ENCODE measurements at places on chromosomes 3 and 15.
A peak's percentile ranks its signal among the peaks of the same experiment; 100 is the strongest.

DNA sequence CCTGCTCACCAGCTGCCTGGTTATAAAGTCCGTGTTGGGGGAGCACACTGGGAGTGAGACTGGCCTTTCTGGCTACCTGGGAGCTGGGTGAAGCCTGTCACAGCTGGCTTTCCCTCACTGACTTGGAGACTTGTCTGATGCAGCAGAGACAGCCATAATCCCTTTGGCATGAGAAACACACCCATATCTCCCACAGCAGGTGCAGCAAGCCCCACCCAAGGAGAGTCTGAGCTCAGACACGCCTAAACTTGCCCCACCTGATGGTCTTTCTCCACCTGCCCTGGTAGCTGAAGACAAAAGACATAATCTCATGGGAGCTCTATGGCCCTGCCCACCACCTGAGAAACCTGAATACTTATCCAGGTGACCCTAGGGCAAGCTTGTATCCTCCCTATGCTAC, 54.8 kb downstream of the NMD3 start:
- no peak for DNase-seq

GRCh38 chr3:195438371-195438770, 4.4 kb downstream of the ACAP2 start:
- no peak for DNase-seq

- DNase-seq = no peak
These were observed 69.9 kb upstream of the NDUFB4 start for GRCh38 chr3:120526011-120526870.

DNA sequence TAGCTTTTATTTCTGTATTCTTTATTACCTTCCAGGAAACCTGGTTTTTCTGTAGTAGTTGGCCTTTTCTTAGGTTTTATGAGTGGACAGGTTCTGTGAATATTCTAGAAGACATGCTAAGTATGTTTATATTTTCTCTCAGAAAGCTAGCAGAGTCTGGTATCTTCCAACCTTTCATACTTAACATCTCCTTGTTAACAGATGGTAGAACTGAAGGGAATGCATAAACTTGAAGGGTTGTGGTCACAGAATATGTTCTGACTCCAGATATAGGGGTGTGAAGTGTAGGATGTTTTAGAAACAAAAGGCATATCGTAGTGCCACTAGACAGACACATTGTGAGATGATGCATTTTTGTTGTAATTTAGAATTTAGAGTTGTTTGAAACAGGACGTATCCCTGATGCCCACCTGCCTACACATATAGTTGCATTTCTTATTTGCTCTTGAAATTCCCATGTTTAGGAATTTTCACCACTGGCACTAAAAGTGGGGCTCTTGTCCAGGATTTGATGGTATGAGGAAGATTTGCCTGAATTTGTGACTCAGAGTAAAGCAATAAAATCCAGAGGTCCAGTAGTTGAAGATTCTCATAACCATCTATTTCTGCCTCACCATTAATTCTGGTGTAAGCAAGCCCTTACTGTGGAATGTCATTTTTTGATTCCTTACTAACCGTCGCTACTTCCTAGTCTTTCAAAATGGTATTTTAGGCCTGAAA, 274.5 kb downstream of the FEZF2 start:
- no peak for DNase-seq

GRCh38 chr3:20040548-20041196, 426 bp downstream of the KAT2B start:
- peak; percentile 46 for DNase-seq

- DNase-seq = no peak
These were observed 61.5 kb upstream of the CORO2B start for GRCh38 chr15:68517285-68517761.

- DNase-seq = no peak
These were observed 29.7 kb downstream of the ACAD11 start for GRCh38 chr3:132629928-132630327.

DNA sequence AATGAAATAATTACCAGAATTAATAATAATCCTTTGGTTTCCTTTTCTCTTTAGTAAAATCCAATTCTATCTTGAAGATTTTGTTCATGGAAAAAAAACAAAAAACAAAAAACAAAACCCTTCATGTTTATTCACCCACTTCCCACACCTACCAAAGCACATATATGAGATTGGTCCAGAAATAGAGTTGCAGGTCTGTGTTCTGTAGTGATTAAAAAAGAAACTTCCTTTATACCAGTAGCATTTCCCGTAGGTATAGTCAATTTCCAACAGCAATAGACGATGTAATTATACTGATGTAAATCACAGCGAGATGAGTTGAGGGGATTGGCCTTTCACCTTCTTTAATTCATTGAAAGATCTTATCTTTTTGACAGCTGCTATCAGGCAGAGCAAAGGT, 194.6 kb downstream of the SOX2 start:
- no peak for DNase-seq

DNA sequence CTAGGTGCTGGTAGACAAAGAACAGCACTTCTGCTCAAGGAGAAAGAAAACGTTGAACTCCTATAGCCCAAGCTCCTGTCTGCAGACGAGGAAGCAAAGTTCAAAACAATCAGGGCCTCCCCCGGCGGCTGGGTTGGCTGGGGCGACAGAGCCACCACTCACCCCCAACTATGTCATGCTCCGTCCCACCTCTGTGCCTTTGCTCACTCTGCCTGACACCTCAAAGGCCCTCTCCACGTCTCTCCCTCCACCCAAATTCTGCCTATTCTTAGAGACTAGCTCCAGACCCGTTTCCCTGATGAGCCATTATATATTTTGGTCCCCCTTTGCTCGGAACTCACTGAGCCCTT, 304.3 kb downstream of the TLE3 start:
- DNase-seq = no peak

GRCh38 chr15:89333959-89334509, 590 bp downstream of the POLG start:
- DNase-seq = no peak

GRCh38 chr3:101204246-101204645, 116.1 kb downstream of the IMPG2 start:
- DNase-seq = no peak

DNA sequence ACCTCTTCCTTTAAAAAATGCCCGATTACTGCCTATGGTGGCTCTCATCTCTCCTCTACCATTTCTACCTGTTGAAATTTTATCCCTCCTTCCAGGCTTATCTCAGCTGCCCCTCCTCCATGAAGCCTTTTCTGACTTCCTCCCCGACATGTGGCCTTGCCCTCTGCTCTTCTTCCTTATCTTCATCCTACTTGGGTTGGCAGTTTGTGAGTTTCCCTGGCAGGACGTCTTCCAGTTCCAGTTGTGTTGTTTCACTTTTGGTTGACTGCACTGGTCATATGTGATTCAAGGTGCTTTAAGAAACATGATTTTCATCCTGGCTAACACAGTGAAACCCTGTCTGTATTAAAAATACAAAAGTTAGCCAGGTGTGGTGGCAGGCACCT, 4.4 kb downstream of the DLL4 start:
- no peak for DNase-seq

- no peak for DNase-seq
These were observed 1.6 kb upstream of the RBMS3 start for GRCh38 chr3:29279286-29279685.

DNA sequence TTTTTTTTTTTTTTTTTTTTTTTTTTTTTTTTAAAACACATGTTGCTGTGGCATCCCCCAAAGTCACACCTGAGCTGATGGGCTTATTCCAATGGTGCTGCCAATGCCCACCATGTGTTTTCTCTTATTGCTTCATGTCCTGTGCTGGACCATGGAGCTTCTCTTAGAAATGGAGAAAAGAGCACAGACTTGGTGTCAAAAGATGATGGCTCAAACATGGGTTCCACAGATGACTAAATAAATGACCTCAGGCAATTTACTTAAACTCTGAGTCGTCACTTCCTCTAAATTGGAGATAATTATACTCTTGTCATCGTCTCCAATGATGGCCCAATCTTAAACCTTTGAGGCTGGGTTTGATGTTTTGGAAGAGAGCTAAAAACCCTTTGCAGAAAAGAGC, 28.1 kb downstream of the CHST2 start:
- DNase-seq = no peak

DNA sequence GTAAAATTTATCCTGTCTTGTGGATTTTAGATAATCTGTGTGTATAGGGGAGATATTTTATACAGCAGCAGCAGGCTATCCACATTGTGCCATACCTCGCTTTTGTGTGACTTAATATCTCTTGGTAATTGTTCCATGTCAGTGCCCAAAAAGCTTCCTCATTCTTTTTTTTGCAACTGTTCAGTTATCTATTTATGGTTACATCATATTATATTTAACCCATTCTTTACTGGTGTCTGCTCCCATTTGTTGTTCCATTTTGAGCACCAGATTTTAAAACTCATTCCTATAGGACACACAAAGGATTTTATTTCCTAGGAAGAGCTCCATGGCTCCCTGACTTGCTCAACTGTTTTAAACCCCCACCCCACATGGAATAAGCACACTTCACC, 86.3 kb upstream of the RASGRP1 start:
- DNase-seq = no peak

GRCh38 chr3:59128685-59129084, 78.9 kb upstream of the CFAP20DC start:
- no peak for DNase-seq

GRCh38 chr3:123750209-123750608, 133.9 kb downstream of the MYLK start:
- DNase-seq = no peak

DNA sequence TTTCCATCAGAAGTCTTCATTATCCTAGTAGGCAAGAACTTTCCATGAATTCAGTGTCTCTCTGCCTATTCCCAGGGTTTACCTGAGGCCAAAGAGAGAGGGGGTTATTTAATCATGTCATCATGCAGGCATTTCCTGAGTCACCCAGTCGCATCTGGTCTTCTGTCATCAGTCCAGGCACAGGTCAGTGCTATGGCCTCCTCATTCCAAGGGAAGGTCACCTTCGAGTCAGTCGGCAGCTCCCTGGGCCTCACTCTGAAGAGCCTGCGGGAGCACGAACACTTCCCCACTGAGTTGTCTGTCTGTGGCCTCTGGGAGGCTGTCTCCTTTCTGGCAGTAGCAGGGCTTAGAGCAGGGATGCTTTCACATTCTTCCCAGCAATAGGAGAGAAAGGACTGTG, 26.2 kb upstream of the LRTM1 start:
- no peak for DNase-seq

Data from activated CD4-positive, alpha-beta T cell treated with anti-CD3 and anti-CD28 coated beads, Interleukin-2, amount 50 U/mL, for 4 hours (primary cell).